ENCODE measurements at places on chromosomes 4 and X.

- no peak for DNase-seq
Measured at GRCh38 chr4:27066591-27066990, 205.9 kb downstream of the STIM2 start.

GRCh38 chrX:27968352-27968751 is 12.9 kb downstream of the DCAF8L1 start:
- no peak for DNase-seq

GRCh38 chrX:136210806-136211205 is 40.4 kb downstream of the MAP7D3 start:
- DNase-seq, result no peak

DNA sequence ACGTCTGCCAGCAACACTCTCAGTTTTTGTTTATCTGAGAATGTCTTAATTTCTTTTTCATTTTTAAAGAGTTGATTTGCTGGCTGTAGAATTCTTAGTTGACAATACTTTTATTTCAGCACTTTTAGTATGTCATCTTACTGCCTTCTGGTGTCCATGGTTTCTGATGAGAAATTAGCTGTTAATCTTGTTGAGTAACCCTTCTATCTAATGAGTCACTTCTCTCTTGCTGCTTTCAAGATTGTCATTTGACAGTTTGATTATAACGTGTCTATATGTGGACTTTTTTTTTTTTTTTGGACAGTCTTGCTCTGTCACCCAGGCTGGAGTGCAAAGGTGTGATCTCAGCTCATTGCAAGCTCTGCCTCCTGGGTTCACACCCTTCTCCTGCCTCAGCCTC is 24.0 kb upstream of the TMEM255A start:
- no peak for DNase-seq

GRCh38 chr4:87387237-87387636 is 3.8 kb downstream of the HSD17B11 start:
- DNase-seq, result no peak

GRCh38 chr4:13168326-13168725 is 315.8 kb downstream of the RAB28 start:
- no peak for DNase-seq

GRCh38 chr4:71683309-71683708 is 100.6 kb downstream of the GC start:
- no peak for DNase-seq

GRCh38 chr4:55757356-55757952 is 62.1 kb upstream of the EXOC1L start:
- no peak for DNase-seq

DNA sequence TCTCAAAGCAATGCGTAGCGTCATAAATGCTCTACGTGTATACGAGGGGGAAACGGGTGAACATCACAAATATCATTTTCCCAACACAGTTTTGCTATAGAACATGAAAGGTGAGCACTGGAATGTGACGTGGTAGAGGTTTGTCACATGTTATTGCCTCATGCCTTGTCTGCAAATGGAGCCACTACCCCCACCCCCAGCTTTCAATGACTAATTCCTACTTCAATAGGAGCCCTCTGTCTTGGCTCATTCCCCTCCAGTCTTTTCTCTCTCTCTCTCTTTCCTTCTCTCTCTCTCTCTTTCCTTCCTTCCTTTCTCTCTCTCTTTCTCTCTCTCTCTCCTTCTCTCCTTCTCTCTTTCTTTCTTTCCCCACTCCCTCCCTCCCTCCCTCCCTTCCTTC is 127.0 kb downstream of the STOX2 start:
- no peak for DNase-seq

GRCh38 chr4:139245590-139245989 is 34.4 kb downstream of the MGARP start:
- no peak for DNase-seq

DNA sequence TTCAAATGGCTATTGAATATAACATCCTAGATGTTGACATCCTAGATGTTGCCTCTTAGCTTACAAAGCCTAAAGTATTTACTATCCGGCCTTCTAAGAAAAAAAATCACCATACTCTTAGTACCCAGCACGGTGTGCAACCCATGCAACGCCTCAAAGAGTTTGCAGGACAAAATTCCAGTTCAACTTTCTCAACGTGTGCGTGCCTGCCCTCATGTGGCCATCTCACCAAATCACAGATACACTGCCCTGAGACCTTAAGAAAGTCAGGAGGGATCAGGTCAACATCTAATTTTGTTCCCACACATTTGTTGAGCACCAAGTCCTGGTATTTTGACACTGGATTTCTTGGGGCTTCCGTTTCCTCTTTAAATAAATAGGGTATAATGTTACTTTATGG is 68.3 kb downstream of the CRMP1 start:
- peak; percentile 6 for DNase-seq

GRCh38 chr4:171667906-171668305 is 145.3 kb upstream of the GALNTL6 start:
- no peak for DNase-seq

GRCh38 chrX:113551919-113552318 is 711.3 kb upstream of the AMOT start:
- no peak for DNase-seq

DNA sequence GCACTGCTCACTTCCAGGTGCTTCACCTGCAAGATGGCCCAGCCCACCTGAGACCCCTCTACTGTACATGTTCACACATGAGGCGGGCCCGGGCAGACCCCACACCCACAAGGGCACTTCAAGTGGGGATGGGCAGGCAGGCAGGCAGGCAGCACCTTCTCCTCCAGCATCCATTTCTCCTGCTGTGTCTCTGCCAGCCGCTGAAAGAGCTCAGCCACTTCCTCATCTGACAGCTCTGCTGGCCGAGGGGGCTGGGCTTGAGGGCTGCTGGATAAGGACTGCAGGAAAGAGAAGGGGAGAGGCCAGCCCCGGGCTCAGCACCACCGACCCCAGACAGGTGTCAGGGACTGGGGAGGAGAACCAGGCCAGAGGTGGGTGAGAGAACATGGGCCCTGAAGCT is 4.4 kb upstream of the KCND1 start:
- no peak for DNase-seq

DNA sequence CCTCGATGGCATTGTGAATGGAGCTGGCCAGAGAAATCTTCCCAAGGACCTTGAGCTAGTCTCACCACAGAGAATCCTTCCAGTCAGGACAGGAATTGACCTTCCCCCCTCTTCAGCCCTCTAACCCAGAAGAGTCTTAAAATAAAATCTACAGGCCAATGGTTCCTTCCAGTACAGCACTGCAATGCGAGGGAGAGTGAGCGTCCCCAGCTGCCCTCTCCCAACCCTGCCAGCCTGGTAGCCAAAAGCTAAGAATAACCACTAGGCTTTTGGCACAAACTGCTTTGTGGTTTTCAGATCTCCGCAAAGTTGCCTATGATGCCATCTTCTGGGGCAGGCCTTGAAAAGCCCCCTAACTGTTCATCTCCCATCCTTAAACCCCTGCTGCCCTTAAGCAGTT is 175.1 kb downstream of the AR start:
- DNase-seq, result no peak

GRCh38 chrX:48648336-48648751 is 35.3 kb upstream of the WAS start:
- peak; percentile 76 for DNase-seq

GRCh38 chr4:7172946-7173345 is 19.4 kb upstream of the SORCS2 start:
- no peak for DNase-seq

DNA sequence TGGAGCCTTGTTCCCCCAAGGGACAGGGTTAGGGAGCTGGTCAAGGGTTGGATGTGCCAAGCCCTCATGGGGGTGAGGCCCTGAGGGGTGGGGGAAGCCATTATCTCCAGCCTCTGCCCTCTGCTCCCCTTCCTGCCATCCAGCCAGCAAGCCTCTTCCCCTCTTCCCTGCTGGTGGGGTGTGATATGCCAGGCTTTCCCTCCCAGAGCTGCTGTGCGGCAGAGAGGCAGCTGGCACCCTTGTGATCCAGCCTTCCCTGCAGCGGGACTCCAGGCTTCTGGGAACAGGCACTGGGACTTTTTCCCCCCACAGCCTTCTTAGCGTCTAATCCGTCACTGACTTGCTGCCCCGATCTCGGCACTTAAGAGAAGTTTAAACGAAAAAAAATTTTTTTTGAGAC is 6.3 kb downstream of the SSR4 start:
- peak; percentile 40 for DNase-seq

DNA sequence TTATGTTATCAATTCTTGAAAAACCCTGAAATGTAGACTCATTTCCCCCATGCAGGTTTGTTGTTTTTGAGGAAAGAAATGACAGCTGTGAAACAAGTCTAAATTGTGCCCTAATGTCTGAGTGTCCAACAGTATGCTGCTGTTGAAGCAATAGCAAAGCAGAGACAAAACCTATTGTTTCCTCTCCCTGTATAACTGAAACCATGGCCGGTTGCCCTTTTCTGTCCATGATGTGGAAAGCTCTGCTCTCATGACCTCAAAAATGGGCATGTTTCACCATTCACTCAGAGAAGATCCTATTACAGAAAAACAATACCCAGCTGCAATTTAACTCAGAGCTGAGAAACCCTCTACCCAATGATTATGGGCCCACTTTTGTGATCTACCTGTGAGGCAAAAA is 312.6 kb upstream of the FTHL17 start:
- no peak for DNase-seq

- no peak for DNase-seq
Measured at GRCh38 chrX:118884552-118885138, 61.0 kb downstream of the ZCCHC12 start.

- DNase-seq, result no peak
Measured at GRCh38 chr4:112766422-112766821, 129.5 kb downstream of the LARP7 start.

GRCh38 chr4:41485041-41485440 is 52.9 kb upstream of the LIMCH1 start:
- no peak for DNase-seq

DNA sequence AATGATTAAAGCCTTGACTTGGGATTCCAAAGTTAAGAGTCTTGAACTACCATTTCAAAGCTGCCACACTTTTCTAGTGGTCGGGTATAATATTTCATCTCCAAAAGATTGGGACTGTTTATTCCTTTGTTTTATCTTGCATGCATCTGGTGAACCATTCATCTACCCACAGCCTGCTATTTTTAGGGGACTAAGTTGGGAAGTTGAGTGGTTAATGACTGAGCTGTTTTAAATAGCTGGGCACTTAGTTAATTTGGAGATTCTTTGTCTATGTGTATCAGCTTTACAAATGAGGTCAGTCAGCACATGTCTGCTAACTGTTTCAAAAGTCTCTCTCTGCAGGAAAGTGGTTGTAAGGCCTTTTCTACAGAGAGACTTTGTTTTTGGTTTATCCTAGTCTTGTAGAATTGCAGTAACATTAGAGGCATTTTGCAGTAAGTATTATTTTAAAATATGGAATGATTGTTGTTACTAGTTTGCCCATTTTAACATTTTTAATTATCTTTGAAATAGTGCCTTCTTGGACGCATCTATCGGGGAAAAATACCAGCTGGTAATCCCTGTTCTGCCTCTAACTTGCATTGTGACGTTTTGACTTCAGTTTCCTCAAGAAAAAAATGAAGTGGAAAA is 8.2 kb downstream of the BMP2K start:
- DNase-seq, result no peak

DNA sequence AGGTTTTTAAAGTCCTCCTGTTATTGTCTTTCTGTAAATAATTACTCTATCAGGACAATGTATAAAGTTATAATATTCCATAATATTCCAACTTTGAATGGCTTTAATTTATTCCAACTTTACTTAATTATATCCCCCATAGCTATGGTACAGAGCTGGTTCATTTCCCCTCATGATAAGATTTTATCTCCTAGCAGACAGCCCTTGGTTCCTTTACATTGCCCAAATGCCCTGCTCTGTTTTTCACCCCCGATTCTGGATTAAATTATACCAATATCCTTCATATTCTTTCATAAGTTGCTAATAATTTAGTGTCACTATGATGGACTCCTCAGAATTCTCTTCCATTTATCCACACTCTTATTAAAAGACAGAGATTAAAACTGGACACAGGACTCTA is 340.5 kb downstream of the MAPK10 start:
- no peak for DNase-seq

DNA sequence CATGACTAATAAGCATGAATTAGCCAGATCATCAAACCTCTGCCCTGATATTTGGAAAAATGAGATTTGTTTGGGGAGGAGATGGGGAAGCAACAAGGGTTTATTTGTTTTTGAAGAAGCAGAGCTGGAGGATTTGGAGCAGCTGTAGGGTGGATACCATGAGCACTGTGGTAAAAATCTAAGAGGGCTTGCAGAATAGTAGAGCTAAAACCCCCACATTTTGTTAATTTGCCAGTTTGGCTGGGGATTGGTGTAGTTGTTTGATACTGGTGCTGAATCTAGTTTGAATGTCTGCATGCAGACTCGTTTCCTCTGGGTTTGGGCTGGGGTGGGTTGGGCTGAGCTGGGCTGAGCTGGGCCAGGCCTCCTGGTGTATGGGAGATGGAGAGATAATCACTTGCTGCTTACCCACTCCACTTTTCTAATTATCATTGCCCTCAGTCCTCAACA is 43.7 kb downstream of the SMAD1 start:
- no peak for DNase-seq

- no peak for DNase-seq
Measured at GRCh38 chr4:145043306-145043705, 54.7 kb downstream of the ANAPC10 start.

GRCh38 chr4:170134821-170135220 is 45.1 kb upstream of the AADAT start:
- DNase-seq, result no peak

GRCh38 chrX:97030947-97031346 is 147.2 kb downstream of the RPA4 start:
- DNase-seq, result no peak

- no peak for DNase-seq
Measured at GRCh38 chrX:155000841-155001240, 21.7 kb downstream of the F8 start.

GRCh38 chr4:6548201-6548881 is 26.6 kb upstream of the MAN2B2 start:
- DNase-seq, result peak; percentile 14

DNA sequence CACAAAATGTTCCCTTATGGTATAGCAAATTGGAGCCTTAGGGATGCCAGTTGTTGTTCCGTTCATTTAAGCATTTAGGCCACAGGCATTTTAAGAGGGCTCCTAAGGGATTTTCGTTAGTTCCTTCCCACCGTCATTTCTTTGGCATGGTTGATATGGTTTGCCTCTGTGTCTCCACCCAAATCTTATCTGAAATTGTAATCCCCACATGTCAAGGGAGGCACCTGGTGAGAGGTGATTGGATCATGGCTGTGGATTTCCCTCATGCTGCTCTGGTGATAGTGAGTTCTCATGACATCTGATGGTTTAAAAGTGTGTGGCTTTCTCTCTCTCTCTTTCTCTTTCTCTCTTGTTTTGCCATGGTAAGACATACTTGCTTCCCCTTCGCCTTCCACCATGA is 104.1 kb downstream of the ASB9 start:
- DNase-seq, result no peak
